ENCODE measurements at places on chromosomes 6 and 20. TPM values are rescaled to one million over a fixed set of nuclear protein-coding genes. Genes with fewer than 3 reads are reported as not detected.

TMEM200A gene
- polyA plus RNA-seq = 28.3 TPM

DDX43 gene
- polyA plus RNA-seq = 0.58 TPM

- DNase-seq = no peak
Observed at GRCh38 chr6:141990840-141991239, 141.9 kb upstream of the GJE1 start.

DNA sequence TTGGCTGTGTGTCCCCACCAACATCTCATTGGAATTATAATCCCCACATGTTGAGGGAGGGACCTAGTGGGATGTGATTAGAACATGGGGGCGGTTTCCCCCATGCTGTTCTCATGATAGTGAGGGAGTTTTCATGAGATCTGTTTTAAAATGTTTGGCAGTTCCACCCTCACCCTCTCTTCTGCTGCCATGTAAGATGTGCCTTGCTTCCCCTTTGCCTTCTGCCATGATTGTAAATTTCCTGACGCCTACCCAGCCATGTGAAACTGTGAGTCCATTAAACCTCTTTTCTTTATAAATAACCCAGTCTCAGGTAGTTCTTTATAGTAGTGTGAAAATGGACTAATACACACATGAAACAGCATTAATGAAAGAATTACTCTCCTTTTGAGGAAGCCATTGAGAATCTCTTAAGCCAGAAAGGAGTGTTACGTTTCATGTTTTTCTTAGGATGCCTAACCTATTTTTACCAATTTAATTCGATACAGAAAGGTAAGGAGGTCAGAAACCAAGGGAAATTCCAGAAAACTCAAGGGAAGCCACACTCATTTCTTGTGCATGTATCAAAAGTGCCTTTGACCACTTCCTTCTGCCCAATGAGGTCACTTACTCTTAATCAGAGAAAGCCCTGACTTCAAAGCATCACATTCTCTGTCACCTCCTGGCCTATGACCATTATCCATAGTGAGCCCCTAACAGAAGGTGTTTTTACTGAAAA is 24.7 kb upstream of the HINT3 start:
- no peak for DNase-seq

All from right renal cortex interstitium (tissue), 3 donors.